GDM1 (cell line): ENCODE measurements at places on chromosomes 6 and 20.

GRCh38 chr20:10330071-10330470 is 104.0 kb downstream of the MKKS start:
- no peak for DNase-seq

DNA sequence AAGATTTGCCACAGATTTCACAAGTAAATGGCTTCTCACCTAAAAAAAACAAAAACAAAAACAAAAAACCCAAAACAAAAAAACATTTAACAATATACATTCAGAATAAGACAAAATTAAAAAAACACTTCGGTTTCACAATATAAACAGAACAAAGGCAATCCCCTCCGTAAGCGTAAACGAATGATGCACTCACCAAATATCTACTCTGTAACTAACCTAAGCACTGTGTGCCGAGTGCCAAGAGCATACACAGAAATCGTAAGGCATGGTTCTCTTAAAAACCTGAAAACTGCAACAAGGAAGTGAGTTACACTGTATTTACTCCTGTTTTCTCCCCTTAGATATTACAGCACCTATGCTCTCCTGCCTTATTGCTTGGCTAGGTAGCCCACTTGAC is 12.1 kb upstream of the MICAL1 start:
- DNase-seq = no peak

DNA sequence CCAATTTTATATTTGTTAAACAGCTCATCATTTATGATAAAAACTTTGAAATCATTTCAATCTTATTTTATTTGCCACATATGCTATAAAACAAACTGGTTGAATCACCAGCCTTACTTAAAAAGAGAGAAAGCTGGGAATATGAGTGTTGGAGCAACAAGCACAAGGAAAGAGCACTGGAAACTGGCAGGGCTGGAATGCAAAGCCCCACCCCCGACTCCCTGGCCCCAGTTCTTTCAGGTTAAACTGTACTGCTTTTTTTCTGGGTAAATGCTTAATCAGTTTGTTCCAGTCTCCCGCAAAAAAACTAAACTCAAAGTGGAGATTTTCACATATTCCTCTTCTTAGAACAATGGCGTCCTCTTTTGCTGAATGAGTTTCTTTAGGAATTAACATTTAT is 433.8 kb upstream of the NOX3 start:
- DNase-seq = no peak

DNA sequence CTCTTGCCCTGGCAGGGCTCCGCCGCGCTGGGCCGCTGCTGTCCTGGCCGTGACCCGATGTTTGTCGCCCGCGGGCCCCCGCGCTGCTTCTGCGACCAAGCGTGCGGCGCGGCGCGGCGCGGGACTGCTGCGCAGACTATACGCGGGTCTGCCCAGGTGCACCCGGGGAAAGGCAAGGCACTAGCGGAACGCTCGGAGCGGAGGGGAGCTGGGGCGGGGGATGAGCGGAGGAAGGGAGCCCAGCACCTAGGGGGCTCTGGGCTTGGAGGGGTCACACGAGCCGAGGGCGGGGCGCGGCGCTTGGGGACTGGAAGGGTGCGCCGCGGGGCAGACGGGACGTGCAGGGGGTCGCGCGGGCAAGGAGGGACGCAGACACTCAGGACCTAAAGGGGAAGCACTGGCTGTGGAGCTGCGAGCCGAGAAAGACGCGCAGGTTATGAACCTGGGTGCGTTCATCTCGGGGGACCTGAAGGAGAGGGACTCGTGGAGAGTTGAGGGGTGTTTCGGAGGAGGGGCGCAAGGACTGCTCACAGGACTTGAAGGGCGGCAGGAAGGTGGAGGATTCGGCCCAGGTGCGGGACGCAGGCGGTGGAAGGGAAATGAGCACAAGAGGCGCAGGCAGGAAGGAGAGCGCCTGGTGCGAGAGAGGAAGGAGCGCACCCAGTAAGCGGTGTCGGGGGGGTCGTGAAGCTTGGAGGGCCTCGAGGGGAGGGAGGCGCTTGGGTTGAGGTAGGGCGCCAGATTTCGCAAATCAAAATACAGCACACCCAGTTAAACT is 40.8 kb upstream of the ZNFX1 start:
- no peak for DNase-seq

- no peak for DNase-seq
Observed at GRCh38 chr6:164322533-164322932, 908.0 kb downstream of the QKI start.
